Activated T-cell treated with anti-CD3 and anti-CD28 coated beads, Interleukin-2, amount 50 U/mL, for 72 hours (primary cell): ENCODE measurements at places on chromosomes 16 and 17. TPM values are rescaled to one million over a fixed set of nuclear protein-coding genes. Genes with fewer than 3 reads are reported as not detected.

The GPR142 gene
- total RNA-seq = not detected

- no peak overlapping the region for H3K27ac ChIP-seq
- no peak overlapping the region for H3K4me3 ChIP-seq
- H3K4me1 ChIP-seq = peaks cover 6% of the 10 kb centered on the region
- no peaks in the 10 kb centered on the region for H3K27me3 ChIP-seq
Measured at GRCh38 chr16:67456391-67457081, 24.4 kb downstream of the ATP6V0D1 start.

- H3K27ac ChIP-seq = no peak overlapping the region
- no peaks in the 10 kb centered on the region for H3K27me3 ChIP-seq
- H3K4me1 ChIP-seq = no peaks in the 10 kb centered on the region
- DNase-seq = no peak
Measured at GRCh38 chr16:89582614-89583196, 7.1 kb downstream of the CPNE7 start.

GRCh38 chr17:58617563-58617962 lies 74.3 kb downstream of the TEX14 start:
- no peaks in the 10 kb centered on the region for H3K36me3 ChIP-seq
- peaks cover 24% of the 10 kb centered on the region for H3K4me1 ChIP-seq
- no peak overlapping the region for H3K27ac ChIP-seq
- H3K27me3 ChIP-seq = no peaks in the 10 kb centered on the region
- peak overlapping the region; percentile 36 for H3K4me3 ChIP-seq

DNA sequence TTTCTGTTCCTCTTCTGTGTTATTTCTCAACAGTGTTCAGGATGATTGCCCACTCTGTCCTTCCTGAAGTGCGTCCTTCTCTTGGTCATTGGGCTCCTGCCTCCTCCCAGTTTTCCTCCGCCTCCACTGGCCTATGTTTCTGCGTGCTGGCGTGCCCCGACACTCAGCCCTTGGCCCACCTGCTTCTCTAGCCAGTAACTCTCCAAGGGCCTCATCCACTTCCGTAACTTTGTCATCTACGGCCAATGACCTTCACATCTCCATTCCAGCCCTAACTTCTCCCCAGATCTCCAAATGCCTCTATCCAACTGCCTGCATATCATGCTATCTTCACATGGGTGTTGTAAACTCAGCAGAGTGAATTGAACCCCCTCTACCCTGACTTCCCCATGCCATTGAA lies 39.6 kb upstream of the RPL38 start:
- no peaks in the 10 kb centered on the region for H3K27me3 ChIP-seq
- H3K4me3 ChIP-seq = no peak overlapping the region
- no peaks in the 10 kb centered on the region for H3K4me1 ChIP-seq
- H3K36me3 ChIP-seq = no peaks in the 10 kb centered on the region
- no peak overlapping the region for H3K27ac ChIP-seq

GRCh38 chr16:56861092-56861610 lies 3.9 kb upstream of the SLC12A3 start:
- no peaks in the 10 kb centered on the region for H3K27me3 ChIP-seq
- peaks cover 30% of the 10 kb centered on the region for H3K4me1 ChIP-seq
- H3K4me3 ChIP-seq = no peak overlapping the region
- DNase-seq = no peak
- H3K27ac ChIP-seq = peak overlapping the region; percentile 62
